ENCODE measurements at places on chromosomes 3 and 15.

DNA sequence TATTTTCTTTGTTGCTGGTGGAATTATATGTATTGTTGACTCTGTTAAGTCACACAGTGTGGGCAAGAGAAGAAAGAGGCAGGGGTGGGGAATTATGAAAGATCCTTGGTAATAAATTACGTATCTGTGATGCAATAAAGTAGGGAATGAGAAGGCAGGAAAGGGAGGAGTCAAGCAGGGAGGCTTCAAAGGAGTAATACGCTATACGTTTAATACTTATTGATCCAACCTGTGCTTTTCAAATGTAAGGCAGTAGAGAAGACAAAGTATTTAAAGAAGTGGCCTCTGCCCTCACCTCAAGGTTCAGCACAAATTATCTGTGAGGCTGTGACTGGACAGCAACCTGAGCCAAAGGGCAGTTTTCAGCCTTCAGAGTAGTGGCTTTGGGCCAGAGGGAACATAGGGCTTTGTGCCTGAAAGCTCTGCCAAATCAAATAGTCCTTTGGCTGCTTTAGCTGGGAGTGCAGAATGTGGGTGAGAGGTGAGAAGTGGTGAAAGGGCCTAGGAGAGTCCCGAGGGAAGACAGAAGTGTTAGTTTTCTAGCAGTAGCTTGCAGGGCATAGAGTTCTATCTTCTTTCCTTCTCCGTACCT is 1.2 kb upstream of the PLIN1 start:
- no peak for DNase-seq

DNA sequence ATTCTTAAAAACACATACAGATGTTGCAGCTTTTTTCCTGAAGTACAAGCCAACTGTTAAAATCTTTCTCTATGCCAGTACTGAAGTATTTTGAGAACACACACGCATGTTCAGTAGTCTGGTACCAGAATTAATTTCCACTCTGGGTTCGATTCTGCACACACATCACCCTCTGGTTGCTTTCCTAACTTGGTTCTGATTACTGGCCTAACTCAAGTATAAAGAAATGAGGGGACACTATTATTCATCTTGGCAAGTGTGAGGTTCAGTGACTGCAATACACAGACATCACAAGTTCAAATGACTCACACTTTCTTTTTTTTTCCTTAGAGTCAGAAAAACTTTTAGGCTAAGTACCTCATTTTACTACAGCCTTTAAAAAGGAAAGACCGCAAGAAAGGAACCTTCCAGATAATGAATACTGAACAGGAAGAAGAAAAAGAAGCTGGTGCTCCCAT is 37.4 kb upstream of the LDHAL6B start:
- no peak for DNase-seq

- no peak for DNase-seq
Measured at GRCh38 chr3:89419647-89420241, 312.3 kb downstream of the EPHA3 start.

DNA sequence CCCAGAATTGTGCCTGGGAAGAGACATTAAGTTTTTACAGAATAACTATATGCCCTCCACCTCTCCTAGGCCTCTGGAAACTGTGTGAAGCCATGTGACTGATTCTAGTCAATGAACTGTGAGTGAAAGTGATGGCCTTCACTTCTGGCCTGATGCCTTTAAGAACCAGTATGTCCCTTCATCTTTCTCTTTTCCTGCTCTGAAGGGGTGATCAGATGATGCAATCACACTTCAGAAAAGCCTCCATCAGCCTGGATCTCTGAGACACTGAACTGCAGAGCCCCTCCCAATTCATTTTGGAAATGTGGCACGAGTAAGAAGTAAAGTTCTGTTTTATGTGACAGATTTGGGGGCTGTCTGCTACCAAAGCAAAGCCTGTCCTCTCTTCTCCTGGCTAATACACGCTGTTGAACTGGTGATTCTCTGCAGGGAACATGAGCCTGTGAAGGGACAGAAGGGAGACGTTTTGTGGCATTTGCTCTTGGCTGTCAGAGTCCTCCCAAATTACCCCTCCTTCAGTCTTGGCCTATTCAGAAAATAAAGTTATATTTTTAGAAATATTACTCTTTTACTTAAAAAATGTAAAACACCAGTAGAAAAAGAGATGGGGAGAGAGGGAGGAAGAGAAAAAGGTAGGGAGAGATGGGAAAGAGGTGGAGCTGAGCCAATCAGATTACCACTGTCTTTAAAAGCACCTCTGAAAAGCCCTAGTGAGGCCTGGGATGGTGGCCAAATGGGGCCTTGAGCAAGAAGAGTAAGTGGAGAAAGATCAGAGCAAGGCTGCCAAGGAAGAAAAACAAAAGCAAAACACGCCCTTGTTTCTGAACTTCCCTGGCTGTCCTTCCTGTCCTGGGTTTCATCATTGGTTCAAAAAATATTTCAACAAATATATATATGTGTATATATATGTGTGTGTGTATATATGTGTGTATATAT is 40.9 kb upstream of the RYK start:
- DNase-seq: no peak

- peak; percentile 57 for DNase-seq
Measured at GRCh38 chr3:69082805-69083204, 1.9 kb upstream of the ARL6IP5 start.

DNA sequence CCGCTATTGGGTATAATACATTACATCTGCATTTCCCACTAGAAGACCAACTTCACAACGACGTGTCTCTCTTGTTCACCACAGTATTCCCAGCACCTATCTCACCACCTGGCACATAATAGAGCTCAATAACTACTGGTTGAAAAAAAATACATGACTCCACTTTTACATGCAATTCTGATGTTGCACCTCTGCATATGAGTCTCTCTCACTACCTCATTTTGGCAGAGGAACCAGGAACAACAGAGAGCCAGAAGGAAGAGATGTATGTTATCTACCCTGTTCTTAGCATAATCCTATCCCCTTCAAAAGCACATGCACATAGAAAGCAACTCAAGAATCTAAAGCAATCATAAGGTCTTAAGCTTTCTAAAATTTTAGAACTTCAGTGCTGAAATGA is 61.6 kb downstream of the SHQ1 start:
- DNase-seq: no peak
